Thymus (tissue), 14 donors: ENCODE measurements at places on chromosomes 7 and 10. TPM values are rescaled to one million over a fixed set of nuclear protein-coding genes. Genes with fewer than 3 reads are reported as not detected.

ELMO1 gene
- 18.7 TPM for polyA plus RNA-seq

DNA sequence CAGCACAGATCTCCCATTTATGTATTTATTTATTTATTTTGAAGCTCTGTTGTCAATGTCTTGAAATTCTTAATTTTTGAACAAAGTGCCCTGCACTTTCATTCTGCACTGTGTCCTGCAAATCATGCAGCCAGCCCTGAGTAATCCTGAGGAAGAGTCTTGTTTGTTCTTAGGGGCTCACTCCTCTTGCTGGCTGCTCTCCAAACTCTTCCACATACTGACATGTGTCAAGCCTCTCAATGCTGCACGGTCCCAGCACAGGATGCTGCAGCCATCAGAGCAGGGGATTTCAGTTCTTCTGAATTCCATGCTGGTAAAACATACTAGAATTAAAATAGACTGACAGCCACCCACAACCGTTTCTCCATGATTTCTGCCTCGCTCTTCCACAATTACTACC lies 207.2 kb downstream of the PARD3 start:
- no peak for DNase-seq

DNA sequence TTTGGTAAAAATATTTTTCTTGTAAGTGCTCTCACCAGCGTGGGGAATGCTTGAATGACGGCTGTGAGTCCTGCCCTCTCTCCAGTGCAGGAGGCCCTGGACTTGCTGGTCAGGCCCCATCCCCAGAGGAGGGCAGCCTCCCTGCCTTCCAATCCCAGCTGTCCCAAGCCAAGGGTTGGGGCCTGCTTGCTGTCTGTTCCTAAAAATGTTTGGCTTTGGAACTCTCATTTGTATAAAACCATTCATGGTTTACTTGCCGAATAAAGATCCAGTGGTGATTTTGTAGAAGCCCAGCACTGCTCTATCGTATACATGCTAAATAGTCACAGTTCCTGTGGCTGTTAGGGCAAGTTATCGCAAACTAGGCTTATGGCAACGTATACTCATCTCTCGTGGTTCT lies 121.7 kb downstream of the GLRX3 start:
- no peak for DNase-seq

GRCh38 chr10:113028456-113029440 lies 78.7 kb downstream of the TCF7L2 start:
- DNase-seq = no peak

DNA sequence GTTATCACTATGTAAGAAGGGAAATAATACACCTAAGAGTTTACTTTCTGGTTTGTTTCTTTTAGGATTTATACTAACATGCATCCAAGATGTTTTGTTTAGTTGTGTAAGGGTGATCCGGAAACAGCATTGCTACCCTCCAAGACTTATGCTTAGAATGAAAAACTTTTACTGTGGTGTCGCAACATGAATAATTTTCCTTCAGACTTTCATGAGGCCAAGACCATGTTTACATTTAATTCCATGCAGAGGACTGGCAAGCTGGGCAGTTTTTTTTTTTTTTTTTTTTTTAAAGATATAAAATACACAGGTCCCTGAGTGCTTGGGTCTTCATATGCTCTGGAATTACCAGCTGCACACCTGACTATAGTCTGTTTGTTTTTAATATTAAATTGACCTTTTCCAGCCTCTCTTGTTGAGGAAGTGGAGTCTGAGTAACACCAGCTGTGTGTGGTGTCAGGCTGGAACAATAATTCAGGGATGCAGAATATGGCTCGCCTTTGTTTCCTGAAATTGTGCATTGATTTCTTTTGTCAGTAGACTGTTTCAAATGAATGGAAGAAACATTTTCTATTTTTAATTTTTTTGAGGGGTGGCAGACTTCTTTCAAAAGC lies 81.7 kb downstream of the ST7 start:
- no peak for DNase-seq

DNA sequence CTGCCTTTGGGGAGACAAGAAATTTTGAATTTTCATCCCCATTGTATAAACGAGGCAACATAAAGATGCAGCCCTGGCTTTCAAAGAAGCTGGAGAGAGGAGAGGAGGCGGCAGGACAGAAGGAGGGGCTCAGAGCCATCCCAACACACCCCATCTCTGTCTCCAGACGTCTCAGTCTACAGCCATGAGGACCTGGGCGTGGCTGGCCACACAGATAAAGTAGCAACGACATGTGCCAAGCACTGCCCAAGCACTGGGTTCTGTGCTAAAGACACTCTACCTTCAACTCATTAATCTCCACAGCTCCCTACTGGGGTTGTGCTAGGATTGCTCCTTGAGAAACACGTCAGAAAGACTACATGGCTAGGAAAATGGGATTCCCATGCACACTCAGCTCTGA lies 65.2 kb downstream of the DLG5 start:
- DNase-seq = no peak

DNA sequence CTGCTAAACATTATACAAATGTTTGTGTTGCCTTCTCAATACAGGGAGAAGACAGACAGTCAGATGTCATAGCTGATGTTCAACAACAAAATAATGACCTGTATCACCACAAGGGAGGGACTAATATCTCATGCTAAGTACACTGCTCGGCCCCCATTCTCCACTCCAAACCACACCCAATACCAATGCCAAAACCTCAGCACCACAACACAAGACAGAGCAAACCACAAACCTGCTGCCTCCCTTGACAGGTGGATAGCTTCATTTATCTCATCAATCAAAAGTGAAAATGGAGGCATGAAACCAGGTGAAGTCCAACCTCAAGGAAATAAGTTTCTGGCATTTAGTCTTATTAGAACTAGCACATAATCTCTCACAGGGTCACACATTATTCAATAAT lies 109.5 kb downstream of the PARD3 start:
- DNase-seq = no peak

SVIL gene
- 25.8 TPM for polyA plus RNA-seq

DNA sequence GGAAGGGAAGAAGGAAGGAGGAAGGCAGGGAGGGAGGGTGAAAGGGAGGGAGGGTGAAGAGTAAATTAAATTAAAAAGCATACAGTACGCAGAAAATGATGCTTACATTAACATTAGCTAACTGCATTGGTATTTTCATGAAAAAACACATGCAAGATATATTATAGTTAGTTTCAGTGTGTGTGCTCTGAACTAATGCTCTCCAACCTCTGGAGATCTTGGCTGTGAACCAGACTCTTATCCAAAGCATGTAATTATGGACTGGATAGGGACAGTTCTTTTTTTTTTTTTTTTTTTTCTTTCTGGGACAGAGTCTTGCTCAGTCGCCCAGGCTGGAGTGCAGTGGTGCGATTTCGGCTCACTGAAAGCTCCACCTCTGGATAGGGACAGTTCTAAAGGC lies 357.0 kb downstream of the FRMD4A start:
- no peak for DNase-seq

ZCWPW1 gene
- 33.9 TPM for polyA plus RNA-seq

ARHGEF35 gene
- 8.3 TPM for polyA plus RNA-seq

DNA sequence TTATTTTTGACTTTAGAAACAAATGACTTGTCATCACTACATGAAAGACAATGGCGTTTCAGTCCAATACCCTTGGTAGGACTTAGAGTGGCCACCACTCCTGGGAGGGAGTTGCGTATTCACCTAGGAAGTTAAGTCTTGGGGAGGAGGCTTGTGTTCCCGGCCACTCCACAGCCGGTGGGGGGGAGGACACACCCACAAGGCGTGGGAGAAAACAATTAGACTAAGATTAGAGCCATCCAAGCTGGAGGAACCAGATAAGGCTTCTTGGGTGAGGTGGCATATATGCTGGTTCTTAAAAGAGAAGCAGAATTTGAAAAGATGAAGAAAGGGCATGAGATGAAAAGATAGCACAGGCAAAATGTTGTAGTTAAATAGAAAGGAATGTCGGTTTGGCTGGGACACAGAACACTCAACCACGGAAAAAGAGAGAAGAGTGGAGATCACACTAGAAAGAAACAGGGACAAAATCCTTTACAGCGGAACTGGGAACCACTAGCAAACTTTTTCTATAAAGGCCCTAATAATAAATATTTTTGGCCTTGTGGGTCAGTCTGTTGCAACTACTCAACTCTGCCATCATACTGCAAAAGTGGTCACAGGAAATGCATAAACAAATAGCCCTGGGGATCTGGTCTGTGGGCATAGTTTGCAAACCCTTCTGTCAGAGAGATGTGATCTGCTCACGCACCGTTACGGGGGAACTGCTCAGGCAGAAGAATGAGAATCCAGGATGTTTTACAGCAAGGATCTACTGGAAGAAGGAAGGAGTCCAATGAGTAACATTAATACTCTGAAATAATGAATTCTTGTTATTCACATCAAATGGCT lies 651.8 kb downstream of the PARD3 start:
- no peak for DNase-seq

- DNase-seq = no peak
Measured at GRCh38 chr7:98288064-98288823, 6.8 kb downstream of the BRI3 start.

PDE1C gene
- polyA plus RNA-seq = 3.1 TPM

GIMAP6 gene
- polyA plus RNA-seq = 20.5 TPM

- DNase-seq = no peak
Measured at GRCh38 chr7:80467069-80467468, 44.8 kb downstream of the GNAT3 start.

CLEC2L gene
- polyA plus RNA-seq = 0.41 TPM

- no peak for DNase-seq
Measured at GRCh38 chr7:95545007-95545615, 51.2 kb downstream of the PDK4 start.

DNA sequence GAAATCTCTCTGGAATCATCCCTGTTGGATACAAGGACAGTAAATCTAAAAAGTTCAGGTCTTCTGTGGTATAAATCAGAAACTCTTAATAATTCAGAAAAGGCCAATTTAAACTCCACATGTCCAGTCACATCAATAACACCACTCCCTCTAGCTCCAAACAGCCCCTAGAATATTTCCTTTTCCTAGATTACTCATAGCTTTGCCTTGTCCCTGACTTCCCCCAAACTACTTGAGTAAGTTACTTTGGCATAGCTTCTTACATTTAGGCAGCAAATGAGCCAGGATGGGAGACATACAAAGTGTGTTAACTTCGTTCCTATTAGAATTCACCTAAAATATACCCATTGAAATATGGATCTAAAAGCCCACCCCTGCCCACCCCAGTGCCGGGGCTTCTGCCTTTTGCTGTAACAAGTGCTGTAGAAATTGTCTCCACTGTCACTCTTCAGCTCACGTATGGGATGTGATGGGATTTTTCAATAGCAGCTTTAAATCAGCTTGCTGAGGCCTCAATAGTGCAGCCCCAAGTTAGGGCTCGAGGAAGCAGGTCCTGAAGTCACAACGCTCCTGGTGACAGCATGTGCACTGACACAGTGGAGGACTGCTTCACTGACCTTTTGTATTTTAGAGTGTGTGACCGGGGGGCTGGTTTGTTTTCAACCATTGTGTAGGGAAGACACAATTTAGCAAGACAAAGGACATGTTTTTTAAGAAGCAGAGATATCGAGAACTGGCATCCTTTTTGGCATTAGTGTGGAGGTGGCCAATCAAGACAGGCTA lies 218.2 kb upstream of the KMT2E start:
- no peak for DNase-seq

DNA sequence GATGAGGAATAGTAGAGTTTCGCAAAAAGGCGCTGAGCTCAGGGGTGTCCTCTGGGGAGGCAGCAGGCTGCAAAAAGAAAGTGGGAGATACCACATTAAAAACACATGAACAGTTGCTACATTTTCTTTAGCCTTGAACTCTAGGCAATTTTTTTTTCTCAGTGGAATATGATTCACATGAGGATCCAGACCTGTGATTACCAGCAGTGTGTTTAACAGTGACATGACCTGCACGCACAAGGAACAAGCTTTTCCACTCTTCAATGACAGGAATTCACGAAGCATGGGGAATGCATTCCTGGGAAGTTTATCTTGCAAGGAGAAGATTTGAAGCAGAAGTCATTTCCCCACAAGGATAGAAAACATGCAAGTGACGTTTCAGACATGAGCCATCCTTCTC lies 161.6 kb downstream of the ITGA8 start:
- DNase-seq = no peak

DNA sequence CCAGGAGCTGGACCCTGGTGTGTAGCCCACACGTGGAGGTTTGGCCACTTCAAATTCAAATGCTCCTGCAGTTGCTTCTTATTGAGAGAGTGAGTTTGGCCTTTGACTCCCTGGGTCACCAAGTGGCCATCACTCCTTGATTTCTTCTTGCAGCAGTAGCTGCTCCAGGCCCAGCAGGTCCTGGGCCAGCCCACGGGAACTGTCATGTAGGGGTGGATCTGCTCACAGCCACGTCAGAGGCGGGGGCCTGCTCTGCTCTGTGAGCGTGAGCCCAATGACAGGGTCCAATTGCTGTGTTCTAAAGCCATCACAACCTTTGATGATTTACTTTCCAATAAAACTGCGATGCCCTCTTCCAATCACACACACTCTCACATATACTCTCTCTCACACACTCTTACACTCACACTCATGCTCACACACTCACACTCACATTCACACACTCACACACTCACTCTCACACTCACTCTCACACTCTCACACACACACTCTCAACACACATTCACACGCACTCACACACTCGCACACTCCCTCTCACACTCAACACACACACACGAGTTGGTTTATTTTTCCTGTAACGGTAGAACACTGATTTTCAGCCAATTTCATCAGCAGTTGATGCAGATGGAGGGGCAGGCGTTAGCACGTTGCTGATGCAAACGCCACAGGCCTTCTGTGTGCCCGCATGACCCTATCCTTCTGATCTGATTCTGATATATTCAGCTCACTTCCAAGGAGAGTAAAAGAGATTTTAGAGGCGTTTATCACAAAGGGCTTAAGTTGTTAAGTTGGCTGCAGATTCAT lies 210.7 kb upstream of the PPP2R2D start:
- DNase-seq = no peak

GRCh38 chr7:69906283-69906995 lies 308.2 kb downstream of the AUTS2 start:
- DNase-seq = peak; percentile 24

GRCh38 chr7:8605221-8605620 lies 171.8 kb downstream of the NXPH1 start:
- no peak for DNase-seq

DNA sequence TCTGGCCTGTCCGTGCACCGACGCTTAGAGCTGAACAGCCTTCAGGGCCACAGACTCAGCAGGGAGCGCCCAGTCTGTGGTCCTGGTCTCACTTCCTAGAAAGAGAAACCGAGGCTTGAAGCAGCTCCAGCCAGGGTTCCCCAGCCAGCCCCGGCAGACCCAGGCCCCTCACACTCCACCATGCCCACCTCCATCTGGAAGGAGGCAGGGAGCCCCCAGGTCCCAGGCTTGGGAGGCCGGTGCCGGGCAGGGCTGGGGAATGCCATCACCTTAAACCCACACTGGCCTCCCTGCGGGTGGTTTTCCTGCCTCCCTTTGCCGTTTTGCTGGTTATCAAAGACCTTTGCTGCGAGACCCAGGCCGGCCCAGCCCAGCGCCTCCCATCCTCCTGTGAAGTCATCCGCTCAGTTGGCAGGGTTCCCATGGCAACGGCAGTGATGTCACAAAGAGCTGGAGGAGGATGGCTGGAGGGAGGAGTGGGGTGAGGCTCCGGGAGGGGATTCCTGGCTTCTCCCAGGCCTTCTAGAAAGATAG lies 24.0 kb downstream of the ELFN1 start:
- no peak for DNase-seq
